ENCODE measurements at places on chromosomes 2 and 18.

DNA sequence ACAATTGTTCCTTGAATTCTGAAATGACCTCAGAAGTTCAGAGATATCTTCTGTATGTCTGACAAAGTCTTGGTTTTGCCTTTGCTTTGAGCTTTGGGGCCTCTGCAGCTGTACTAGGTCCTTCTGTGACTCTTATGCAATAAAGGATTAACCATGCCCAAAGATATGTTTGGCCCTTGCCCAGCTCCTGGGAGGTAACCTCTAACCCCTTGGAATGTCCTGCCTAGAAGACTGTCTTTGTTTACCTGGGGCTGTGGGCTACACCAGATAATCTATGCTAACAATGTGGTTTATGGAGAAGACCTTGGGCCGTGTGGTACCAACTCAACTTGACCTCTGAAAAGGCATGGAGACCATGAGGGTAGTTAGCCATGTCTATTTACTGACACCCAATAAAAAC, 140.9 kb upstream of the CAPN13 start:
- DNase-seq = no peak

GRCh38 chr2:73841912-73842738, 13.4 kb downstream of the STAMBP start:
- DNase-seq = no peak

GRCh38 chr18:48638451-48638850, 99.6 kb downstream of the CTIF start:
- no peak for DNase-seq

DNA sequence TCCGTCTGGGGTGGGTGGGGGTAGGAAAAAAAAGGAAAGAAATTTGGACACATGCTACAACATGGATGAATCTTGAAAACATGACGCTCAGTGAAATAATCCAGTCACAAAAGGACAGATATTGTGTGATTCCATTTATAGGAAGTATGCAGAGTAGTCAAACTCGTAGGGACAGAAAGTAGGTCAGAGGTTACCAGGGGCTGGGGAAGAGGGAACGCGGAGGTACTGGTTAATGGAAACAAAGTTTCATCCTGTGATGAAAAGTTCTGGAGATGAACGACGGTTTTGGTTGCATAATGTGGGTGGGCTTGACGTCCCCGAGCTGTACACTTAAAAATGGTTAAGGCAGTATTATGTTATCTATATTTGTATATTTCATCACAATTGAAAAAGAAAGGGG, 4.5 kb upstream of the SFTPB start:
- no peak for DNase-seq

GRCh38 chr2:240966906-240967680, 31.3 kb upstream of the SNED1 start:
- no peak for DNase-seq

DNA sequence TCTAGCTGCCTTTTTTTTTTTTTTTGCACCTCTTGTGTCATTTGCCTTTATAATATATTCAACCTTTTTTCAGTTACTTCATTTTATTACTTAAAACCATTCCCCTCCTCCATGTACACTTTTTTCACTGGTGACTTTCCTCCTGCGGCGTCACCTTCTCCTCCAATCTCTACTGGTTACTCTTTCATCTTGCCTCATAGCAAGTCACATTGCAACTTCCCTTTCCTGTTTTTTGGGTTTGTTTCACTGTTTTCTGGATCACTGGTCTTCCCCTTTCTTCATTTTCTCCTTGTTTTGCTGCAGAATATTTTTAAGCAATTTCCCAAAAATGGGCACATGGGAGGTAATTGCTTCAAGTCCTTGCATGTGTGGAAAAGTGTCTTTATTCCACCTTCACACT, 37.7 kb upstream of the GPR155 start:
- DNase-seq = no peak

DNA sequence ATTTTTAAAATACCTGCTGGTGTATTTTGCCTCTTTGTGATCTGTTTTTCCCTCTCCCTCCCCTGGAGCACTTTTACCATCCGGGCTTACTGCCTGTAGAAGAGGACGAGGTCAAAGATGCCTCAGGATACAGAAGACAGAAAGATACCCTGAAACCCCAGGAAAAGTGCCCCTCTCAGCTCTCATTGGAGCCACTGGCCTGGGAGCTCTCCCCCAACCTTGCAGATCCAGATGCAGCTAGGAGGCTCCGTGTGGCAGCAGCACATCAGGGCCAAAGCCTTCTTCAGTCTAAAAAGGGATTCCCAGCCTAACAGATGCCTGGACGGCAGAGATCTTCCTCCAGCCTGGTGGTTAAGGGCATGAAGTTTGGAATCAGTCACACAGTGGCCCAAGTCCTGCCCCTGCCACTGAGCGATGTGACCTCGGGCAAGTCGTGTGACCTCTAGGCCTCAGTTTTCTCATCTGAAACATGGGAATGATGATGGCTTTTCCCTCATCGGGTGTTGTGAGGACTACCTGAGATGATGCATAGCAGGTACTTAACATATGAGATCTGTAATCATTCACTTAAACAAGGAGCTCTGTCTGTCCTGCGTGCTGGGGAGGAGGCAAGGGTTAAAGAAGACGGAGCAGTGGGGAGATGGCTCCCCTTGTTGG, 239.4 kb downstream of the DYSF start:
- no peak for DNase-seq

GRCh38 chr2:199259671-199260070, 198.1 kb downstream of the SATB2 start:
- no peak for DNase-seq

DNA sequence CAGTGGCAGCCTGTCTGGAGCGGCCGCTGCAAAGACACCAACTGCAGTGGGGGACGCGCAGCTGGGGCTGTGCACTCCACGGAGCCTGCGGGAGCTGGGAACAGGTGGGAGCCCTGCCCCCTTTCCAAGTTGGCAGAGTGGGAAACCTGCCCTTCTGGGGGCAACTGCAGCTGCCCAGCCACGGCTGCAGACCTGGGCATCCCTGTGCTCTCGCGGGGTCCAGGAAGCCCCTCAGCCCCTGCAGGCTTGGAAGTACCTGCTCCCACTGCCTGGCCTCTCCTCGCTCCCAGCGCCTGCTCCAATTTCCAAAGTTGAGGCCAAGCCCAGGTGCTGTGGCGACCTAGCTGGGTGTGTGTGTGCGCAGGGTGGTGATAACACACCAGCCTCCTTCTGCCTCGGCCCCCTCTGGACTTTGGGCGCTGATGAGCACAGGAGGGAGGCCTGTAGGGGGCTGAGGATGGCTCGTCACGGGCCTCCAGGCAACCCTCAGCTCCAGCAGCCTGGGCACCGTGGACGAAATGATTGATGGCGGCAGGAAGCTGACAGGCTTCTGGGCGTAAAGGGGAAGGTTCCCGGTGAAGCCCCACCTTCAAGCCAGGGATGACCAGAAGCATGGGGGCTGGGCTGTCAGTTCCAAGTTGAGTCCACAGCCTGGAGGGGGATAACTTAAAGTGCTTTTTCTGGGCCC, 76.9 kb downstream of the PTPN4 start:
- no peak for DNase-seq

DNA sequence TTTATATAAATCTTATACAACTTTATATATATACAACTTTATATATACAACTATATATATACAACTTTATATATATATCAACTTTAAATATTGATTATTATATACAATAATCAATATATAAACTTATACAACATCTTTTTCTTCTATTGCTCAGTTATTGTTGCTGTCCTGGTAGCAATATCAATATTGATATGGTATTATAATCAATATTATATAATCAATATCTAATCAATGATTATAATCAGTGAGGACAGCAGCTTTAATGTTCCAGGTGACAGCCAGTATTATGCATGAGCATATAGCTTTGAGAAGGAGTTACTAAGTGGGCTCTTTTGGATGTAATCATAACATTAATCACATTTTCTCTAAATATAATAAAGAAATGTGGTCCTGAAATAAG, 242.3 kb upstream of the SOX11 start:
- no peak for DNase-seq

- DNase-seq = no peak
Observed at GRCh38 chr2:100194951-100195350, 52.6 kb upstream of the AFF3 start.

DNA sequence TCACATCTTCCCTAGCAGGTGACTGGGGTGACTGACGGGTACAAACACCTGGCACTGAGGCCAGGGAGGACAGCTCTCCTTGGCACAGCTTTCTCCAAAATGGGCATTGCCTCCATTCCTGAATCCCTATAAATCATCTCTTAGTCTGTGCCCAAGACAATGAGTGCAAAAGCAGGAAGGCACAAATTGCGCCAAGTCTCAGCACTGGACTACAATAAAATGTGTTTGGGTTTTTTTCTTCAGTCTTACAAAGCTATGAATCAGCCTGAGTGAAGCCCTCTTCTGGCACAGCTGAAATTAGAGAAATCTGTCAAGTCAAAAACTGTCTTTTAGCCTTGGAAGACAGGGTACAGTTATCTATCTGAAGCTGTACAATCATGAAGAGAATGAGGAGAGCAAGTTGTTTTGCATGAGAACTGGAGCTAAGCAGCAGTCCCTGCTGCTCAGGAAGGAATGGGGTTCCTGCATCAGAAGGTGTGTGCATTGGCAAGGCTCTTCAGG, 90.8 kb downstream of the EPB41L3 start:
- no peak for DNase-seq

DNA sequence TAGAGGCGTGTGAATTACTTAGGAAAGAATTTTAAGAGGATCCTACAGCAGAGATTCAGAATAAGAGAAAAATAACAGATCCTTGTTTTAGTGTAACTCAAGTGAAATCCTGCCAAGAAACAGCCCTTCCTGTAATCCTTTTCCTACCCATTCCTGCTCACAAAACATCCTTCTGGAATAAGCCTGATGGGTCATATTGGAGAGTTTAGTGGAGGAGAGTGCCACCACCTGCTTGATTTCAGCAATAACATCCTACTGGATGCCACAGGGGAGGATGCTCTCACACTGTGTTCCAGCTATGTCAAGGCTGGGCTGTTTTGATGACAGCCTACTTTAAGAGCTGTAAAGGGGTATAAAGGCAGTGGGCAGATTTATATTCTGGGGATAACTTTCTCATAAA, 54.8 kb upstream of the CCDC178 start:
- peak; percentile 62 for DNase-seq

DNA sequence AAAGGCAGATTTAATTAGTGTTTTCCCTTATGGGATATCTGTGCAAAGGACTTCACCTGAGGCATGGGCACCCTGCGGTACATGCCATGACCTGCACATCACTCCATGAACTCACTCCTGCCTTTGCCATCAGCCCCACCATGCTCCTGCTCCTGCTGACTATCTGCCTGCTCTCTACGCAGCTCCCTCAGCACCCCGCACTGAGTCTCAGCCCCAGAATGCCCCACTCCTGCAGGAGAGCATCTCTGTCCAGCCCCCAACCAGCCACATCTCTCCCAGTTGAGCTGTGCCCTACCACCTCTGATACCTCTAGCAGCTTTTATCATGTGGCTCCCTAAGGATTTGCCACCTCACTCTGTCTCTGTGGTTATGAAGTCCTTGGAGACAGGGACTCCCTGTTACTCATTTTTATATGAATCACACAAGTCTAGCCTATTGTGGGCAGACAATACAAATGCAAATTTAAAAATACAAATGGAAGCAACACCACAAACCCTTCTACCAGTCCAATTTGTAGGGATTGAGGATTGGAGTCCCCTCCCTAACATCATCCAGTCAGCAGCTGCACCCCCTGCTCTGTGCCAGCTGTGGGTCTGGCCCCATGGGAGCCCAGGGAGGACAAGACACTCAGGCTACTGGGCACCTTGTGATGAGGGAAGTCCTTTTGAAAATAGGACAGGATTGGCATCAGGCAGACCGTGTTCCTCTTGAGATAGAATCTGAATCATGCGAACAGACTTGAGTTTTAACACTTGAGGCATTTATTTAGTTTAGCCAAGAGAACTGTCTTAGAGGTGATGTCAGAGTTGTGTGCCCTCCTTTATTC, 689.6 kb upstream of the HS6ST1 start:
- no peak for DNase-seq

All from NCI-H1092 (cell line).